Activated T-helper 2 cell treated with anti-CD3 and anti-CD28 coated beads, Interferon-gamma antibody, Interleukin-2, Interleukin-4, amounts not matched to agents 10 μg/mL and 5 μg/mL and 100 μg/mL, durations not matched to agents 14 hours and 24 hours and 36 hours (primary cell): ENCODE measurements at places on chromosomes 6 and 20.

- H3K36me3 ChIP-seq: no peaks in the 10 kb centered on the region
- no peak overlapping the region for H3K4me3 ChIP-seq
- peaks cover 34% of the 10 kb centered on the region for H3K27me3 ChIP-seq
Observed at GRCh38 chr20:49388744-49389143, 93.7 kb downstream of the KCNB1 start.

DNA sequence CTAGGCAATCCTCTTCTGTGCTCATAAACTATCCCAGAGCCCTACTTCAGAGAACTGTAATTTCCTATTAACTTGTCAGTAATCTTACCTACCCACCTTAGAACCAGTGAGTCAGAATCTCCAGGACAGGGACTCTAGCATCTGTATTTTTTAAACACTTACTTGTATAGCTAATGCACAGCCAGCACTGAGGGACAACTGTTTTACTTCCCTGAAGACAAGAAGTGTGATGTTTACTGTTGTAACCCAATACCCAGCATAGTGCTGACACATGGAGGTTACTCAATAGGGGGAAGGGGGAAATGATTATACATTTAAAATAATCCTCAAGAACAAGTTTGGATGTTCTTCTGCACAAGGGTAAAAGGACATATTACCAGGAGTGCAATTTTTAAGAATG, 130.8 kb downstream of the BTBD9 start:
- no peaks in the 10 kb centered on the region for H3K36me3 ChIP-seq
- H3K4me1 ChIP-seq: no peaks in the 10 kb centered on the region
- H3K4me3 ChIP-seq: no peak overlapping the region
- no peak overlapping the region for H3K27ac ChIP-seq
- no peak for DNase-seq
- H3K27me3 ChIP-seq: no peaks in the 10 kb centered on the region

- H3K27ac ChIP-seq: peak overlapping the region; percentile 62
- no peak overlapping the region for H3K4me3 ChIP-seq
- DNase-seq: no peak
- no peaks in the 10 kb centered on the region for H3K27me3 ChIP-seq
- peaks cover 59% of the 10 kb centered on the region for H3K36me3 ChIP-seq
- H3K4me1 ChIP-seq: peaks cover 23% of the 10 kb centered on the region
Observed at GRCh38 chr20:58251979-58252591, 23.6 kb upstream of the ANKRD60 start.

GRCh38 chr20:19737025-19737424, 21.0 kb upstream of the RIN2 start:
- H3K4me1 ChIP-seq: peaks cover 4% of the 10 kb centered on the region
- DNase-seq: no peak
- H3K27me3 ChIP-seq: peaks cover 4% of the 10 kb centered on the region
- no peak overlapping the region for H3K27ac ChIP-seq

DNA sequence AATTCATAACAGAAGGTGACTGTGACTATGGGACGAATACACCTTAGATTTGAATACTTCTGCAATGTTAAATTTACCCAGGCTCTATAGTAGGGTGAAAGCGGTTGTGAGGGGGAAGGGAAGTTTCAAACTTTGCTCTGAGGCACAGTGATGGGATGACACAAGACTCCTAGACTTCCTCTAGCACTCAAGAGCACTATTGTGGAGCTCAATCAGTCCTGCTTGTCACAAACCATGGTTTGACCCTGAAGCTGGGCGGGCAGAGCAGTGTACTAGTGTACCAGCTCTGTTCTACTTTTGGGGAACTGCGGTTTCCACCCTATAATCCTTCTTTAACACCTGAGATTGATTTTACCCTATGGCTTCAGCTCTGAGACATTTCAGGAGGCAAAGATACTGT, 17.1 kb downstream of the TRIM27 start:
- peaks cover 84% of the 10 kb centered on the region for H3K36me3 ChIP-seq
- DNase-seq: no peak
- no peaks in the 10 kb centered on the region for H3K27me3 ChIP-seq
- H3K27ac ChIP-seq: no peak overlapping the region
- H3K4me1 ChIP-seq: no peaks in the 10 kb centered on the region

DNA sequence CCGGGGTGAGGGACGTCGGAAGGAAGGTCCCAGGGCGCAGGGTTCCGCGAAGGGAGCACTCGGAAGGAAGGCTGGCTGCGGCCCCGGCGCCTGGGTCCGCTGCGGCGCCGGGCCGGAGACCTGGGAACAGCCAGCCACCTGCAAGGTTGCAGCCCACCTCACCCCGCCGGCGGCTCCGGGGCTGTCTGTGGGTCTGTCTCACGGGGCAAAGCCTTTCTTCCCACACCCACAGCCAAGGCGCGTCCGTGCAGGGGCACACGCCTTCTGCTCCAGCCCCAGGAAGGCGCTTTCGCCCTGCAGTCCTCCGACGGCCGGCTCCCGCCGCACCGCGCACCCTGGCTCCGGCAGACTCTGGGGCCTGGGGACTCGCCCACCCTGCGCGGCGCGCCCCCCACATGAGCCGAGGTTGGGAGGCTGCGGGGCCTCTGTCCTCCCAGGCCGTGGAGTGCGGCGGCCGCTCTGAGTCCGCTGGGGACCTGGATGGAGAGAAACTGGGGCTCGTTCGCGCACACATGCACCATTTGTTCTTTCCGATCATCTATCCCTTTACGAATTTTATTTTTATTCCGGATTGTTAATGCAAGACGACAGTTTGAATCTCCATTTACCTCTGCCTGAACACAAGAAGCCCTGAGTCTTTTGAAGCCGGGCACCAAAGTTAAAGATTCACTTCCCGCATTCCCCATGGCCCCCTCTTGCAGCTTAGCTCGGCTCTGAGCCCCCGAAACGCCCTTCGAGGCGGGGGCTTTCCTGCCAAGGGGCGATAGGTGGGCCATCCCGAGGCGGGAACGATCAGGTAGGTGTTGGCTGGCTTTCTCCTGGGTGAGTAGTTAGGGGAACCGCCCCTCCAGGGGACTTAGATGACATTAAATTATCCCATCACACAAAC, 4.5 kb upstream of the FOXC1 start:
- H3K27ac ChIP-seq: peak overlapping the region; percentile 18
- H3K4me1 ChIP-seq: peaks cover 10% of the 10 kb centered on the region
- DNase-seq: no peak
- H3K36me3 ChIP-seq: no peaks in the 10 kb centered on the region
- H3K27me3 ChIP-seq: peaks cover 73% of the 10 kb centered on the region

DNA sequence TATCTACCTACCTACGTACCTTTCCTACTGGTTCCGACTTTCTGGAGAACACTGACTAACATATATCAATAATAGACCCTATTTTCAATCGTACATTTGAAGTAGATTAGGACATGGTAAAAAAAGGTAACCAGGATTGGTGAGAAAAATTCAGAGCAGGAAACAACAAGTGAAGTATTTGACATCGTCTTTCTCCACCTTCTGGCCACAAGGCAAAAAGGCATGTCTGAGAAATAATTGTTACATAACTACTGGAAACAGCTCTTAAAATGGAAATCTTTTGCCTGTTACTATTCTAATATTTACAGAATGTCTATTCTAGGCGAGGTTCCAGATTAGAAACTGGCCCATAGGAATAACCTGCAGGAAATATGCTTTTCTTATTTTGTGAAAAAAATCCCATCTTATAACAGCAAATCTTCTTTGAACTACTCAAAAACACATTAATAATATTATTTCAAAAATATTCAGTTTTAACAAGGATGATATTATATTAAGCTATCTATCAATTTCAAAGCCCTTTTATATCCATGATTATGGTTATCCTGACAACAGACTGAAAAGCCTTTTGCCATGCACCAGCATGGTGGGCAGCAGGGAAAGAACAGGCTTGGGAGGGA, 80.8 kb downstream of the RCAN2 start:
- no peaks in the 10 kb centered on the region for H3K4me1 ChIP-seq
- H3K27me3 ChIP-seq: peaks cover 9% of the 10 kb centered on the region
- H3K27ac ChIP-seq: no peak overlapping the region

- DNase-seq: no peak
- H3K36me3 ChIP-seq: no peaks in the 10 kb centered on the region
- H3K4me3 ChIP-seq: no peak overlapping the region
- H3K27me3 ChIP-seq: no peaks in the 10 kb centered on the region
- H3K4me1 ChIP-seq: peaks cover 1% of the 10 kb centered on the region
Observed at GRCh38 chr6:166375013-166375412, 7.7 kb downstream of the MPC1 start.

DNA sequence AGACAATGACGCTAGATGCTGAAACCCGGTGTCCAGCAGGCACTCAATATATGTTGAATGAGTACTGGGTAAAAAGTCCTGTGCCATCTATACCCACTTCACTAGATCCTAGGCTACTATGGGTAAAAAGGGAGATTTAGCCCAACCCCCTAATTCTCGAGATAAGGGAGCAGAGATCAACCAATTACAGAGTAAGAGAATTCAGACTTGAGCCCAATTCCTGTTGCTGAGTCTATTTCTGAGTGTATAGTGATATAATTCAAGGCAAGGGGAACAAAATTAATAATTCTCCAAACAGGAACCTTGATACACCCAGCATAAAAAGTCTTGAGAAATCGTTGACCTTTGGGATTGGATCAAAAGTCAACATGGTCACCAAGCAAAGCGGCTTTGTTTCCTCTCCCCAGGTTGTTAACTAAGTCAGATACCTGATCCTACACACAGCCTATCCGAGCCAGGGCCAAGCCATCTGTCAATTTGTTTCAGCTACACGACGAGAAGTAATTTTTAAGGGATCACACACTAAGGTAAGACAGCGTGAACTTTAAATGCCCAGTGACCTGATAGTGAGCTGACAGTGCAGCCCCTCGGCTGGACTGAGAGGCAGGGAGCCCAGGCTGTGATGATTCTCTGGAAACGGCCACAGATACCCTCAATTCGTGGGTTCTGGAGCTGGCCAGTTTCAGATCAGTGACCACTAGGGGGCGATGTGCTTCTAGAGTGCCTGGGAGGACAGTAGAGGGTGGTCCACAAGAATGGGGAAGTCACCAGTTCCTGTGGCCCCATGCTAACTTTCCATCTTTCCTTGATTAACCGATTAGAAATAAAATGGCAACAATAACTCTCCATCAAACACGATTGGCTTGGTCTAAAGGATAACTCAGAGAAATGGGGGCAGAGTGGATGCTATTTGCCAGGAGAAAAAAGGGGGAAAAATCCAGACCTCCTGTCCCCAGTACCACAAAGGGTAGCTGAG, 46.2 kb downstream of the SLC22A23 start:
- H3K27ac ChIP-seq: no peak overlapping the region
- no peaks in the 10 kb centered on the region for H3K36me3 ChIP-seq
- peaks cover 29% of the 10 kb centered on the region for H3K27me3 ChIP-seq
- DNase-seq: peak; percentile 20
- H3K4me1 ChIP-seq: peaks cover 7% of the 10 kb centered on the region

DNA sequence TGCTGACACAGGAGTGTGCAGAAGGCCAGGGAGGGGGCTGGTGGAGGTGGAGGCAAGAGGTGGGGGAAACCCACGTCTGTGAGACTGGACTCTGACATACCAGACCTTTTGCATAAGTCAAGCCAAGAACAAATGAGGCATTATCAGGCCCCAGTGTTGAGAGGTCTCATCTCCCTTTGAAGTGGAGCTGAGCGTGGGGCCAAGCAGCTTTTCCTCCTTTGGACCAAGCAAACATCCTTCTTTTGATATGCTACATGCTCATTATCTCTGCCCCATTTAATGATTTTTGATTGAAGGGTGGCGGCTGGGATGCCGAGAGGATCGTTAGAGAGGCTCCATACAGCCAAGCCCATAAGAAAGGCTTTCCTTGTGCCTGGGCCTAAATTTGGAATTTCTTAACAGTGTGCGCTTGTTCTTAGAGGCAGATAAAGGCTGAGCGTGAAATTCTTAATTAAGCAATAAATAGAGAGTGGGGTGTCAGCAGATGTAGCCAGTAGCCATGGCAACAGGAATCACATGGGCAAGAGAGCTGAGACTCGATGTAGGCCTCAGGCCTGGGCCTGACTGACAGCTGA, 244.5 kb downstream of the PKHD1 start:
- DNase-seq: no peak
- no peak overlapping the region for H3K4me3 ChIP-seq
- no peak overlapping the region for H3K27ac ChIP-seq
- H3K27me3 ChIP-seq: no peaks in the 10 kb centered on the region

- no peak for DNase-seq
- no peak overlapping the region for H3K27ac ChIP-seq
- H3K36me3 ChIP-seq: no peaks in the 10 kb centered on the region
- peaks cover 42% of the 10 kb centered on the region for H3K4me1 ChIP-seq
- no peak overlapping the region for H3K4me3 ChIP-seq
Observed at GRCh38 chr6:108633436-108633835, 72.7 kb downstream of the FOXO3 start.

DNA sequence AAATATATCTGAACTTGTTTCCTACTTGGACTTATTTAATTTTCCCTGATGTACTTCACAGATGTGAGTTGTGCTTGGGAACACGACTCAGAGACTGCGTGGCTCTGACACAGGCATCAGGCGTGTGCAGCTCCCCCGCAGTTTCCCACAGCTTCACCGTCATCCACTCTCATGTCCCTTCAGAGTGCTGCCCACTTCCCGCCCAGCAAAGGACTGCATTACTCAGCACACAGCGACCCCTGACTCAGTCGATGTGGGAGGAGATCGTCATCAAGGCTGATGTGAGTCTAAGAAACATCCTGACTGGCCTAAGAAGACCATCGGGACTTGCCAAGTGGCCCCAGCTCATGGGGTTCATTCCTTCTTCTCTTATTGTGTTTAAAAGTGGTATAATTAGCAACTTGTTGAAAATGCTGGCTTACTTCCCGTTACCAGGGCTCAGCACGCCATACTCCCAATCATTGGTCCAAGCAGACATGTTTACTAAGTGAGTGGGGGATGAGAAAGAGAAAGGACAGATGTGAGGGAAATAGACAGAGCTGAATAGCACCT, 539.4 kb upstream of the JARID2 start:
- no peaks in the 10 kb centered on the region for H3K27me3 ChIP-seq
- no peak overlapping the region for H3K4me3 ChIP-seq
- peak; percentile 20 for DNase-seq

DNA sequence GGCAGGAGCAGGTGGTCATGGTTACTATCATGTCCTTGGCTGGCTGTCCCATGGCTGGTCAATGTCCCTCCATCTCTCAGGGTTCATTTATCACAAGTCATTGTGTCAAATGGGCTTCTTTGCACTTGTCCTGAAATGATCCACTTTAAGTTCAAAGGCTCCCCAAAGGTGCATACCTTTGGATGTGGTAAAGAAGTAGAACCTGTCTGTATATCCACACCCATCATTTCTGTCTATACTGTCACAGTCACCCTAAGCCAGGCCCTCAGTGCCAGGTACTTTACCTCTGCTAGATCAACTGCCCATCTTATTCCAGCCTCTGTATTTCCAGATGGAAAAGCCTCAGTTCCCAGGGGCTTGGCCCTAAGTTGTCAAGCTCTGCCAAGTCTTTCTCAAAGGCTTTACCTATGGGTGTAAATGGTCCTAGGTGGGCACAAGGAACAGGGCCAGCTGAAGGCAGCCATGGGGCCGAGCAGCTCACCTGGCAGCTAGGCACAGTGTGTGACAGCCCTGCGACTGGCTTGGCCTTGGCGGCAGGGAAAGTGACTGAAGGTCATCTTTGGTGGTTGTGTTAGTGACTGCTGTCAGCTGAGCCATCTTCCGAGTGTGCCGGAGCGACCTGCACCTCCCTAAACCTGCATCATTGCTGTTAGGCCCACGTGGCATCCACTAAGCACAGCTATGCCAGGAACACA, 198.4 kb downstream of the SYNDIG1 start:
- no peak for DNase-seq
- H3K27me3 ChIP-seq: no peaks in the 10 kb centered on the region
- no peaks in the 10 kb centered on the region for H3K36me3 ChIP-seq
- no peak overlapping the region for H3K4me3 ChIP-seq
- H3K27ac ChIP-seq: no peak overlapping the region
- H3K4me1 ChIP-seq: no peaks in the 10 kb centered on the region
